ENCODE measurements at places on chromosomes 4 and X. TPM values are rescaled to one million over a fixed set of nuclear protein-coding genes. Genes with fewer than 3 reads are reported as not detected.

The UGT2A3 gene
- 0.53 TPM for total RNA-seq

The GC gene
- not detected for total RNA-seq

The BCLAF3 gene
- total RNA-seq = 25.6 TPM

The FGFR3 gene
- total RNA-seq = 26.5 TPM

The PTPN13 gene
- total RNA-seq = 92.4 TPM

Measured in urinary bladder (tissue), 4 donors.